Activated naive CD4-positive, alpha-beta T cell treated with Interleukin-2 at 50 U/mL for 16 hours (primary cell): ENCODE measurements at places on chromosomes 7 and 10.

GRCh38 chr7:22675917-22676343 is 51.1 kb upstream of the IL6 start:
- DNase-seq, result peak; percentile 29

DNA sequence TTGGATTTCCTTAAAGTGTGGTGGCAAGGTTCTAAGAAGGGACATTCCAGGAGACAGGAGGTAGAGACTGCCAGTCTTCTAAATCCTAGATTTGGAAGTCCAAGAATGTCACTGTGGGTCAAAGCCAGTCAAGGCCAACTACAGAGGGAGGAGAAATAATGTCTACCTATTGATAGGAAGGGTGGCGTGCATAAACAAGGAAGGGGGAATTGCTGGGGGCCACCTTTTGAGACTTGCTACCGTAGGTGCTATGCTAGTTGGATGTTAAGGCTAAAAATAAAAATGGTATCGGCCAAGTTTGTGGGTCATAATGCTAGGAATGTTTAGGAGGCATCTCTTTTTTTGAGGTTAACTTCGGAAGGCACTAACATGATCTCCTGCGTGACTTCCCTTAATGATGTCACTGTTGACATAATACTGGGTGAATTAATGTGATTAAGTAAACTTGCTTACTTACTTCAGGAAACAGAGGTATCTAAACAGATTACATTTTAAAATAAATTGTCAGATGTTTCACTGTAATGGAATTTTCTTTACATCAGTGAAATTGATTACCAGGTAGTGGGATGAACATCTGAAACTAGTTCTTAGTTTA is 4.8 kb downstream of the BTRC start:
- DNase-seq, result no peak

- DNase-seq, result peak; percentile 64
These were observed 4.1 kb downstream of the IMPDH1 start for GRCh38 chr7:128405471-128406313.

GRCh38 chr7:87575521-87575920 is 25.2 kb downstream of the ABCB1 start:
- DNase-seq, result no peak

DNA sequence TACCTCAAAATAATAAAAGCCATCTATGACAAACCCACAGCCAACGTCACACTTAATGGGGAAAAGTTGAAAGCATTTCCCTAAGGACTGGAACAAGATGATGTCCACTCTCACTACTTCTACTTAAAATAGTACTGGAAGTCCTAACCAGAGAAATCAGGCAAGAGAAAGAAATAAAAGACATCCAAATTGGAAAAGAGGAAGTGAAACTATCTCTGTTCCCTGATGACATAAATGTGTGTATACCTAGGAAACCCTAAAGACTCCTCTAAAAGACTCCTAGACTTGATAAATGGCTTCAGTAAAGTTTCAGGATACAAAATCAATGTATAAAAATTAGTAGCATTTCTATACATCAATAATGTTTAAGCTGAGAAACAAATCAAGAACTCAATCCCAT is 314.1 kb downstream of the WDR37 start:
- DNase-seq, result no peak

GRCh38 chr10:21961847-21962246 is 41.7 kb downstream of the DNAJC1 start:
- no peak for DNase-seq

DNA sequence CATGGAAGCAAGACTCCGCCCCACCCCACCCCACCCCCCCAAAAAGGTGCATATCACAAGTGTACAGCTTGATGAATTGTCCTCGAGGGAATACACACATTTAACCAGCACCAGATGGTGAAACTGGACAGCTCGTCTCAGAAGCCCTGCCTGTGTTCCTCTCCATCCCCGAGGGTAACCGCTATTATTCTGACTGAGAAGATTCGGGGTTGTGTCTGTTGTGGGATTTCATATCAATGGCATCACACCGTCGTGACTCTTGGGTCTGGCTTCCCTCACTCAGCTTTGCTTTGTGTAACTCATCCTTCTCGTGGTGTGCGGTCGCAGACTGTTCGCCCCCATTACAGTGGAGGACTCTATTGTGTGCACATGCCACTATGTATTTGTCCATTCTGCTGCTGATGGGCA is 18.9 kb downstream of the PODXL start:
- no peak for DNase-seq

DNA sequence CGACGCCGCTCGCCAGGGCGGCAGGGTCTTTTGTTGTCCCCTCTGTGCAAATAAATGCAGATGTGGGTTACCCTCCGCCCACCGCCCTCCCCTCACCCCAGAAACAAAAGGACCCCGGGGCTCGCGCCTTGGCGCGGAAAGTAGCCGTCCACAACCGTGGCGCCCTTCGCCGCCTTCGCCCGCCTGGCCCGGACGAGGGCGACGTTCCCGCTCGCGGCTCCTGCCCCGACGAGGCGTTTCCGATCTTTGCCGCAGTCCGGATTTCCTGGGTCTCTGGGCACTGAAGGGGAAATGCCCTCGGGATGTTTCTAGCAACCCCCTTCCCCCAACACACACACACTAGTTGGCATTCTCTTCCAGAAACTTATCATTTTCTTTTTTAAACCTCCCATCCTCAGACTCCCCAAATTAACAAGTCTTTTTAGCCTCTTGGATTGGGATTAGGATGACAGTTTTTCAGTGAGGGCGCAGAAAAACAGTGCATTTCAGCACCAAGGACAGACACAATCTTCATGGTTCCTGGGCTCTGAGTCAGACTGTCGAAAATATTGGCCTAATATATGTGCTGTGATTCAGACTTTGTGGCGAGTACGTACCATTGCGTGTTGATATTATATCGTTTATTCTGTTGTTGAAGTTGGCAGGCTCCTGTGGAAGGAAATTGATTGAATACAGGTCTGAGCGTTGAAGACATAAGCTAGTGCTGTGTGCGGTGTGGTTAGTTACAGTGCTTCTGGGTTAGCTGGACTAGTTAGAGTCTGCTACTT is 771 bp downstream of the PHYHIPL start:
- no peak for DNase-seq

DNA sequence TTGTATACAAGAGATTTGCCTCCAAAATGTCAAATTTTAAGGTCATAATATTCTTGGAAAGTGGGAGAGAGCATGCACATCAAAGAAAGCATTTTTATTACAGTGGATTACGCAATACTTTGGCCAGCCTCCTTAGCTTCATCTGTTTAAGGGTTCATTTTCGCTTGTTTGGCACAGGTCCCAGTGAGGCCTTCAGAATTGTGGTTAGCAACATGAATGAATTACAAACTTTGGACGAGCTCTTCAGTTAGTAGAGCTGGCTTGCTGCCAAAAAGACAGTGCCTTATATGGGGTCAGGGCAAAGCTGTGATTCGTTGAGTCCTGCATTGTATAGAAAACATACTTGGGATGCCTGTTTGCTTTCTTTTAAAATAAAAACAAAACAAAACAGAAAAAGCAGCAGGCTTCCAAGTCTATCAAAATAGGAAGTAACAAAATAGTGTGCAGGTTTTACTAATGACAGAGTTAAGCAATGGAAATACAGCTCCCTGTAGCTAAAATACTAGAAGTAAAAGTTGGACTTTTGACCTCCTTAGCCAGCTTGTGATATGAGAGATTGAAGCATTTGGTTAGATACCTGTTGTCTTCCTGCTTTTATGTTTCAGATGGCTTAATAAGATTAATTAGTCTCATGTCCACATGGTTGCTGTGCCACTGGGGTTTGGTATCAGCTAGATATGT is 190.8 kb downstream of the MLLT10 start:
- DNase-seq, result peak; percentile 23

DNA sequence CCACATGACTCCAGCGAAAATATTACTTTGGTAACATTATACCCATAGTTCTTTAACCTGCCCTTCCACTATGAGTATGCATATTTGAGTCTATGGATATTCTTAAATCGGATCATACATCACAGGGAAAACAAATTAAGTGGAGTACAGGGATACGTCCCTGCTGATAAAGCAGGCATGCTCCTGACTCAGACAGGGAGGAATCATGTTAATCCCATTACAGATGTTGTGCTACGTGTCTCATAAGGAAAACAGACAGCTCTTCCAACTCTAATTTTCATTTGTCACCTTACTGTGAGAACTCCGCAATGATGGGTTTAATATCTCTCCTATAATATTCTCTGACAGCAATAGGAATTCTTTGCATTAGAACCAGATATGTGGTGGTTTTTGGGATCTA is 469.5 kb upstream of the POM121L12 start:
- DNase-seq, result no peak

DNA sequence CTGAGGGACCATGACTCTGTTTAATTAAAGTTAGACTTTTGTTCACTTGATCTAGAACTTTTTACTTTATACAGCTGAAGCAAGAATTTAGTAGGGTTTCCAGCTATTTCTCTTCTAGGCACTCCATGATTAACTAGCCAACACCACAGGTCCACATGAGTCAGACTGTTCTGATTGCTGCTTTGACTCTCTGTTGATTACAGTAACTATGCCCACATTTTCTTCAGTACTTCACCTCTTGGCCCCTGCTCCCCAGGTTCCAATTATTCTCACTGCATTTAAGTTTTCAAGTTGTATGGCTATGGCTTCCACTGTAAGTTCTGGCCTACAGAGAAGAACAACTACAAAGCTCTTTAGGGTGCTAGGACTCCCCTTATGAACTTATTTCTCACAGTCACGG is 737.2 kb upstream of the IGFBP3 start:
- DNase-seq, result no peak

GRCh38 chr10:95640891-95641315 is 15.6 kb downstream of the ALDH18A1 start:
- DNase-seq, result no peak

- no peak for DNase-seq
These were observed 101.9 kb downstream of the RAB11FIP2 start for GRCh38 chr10:117944676-117945447.

GRCh38 chr7:101410743-101411507 is 48.2 kb downstream of the COL26A1 start:
- DNase-seq, result peak; percentile 31

DNA sequence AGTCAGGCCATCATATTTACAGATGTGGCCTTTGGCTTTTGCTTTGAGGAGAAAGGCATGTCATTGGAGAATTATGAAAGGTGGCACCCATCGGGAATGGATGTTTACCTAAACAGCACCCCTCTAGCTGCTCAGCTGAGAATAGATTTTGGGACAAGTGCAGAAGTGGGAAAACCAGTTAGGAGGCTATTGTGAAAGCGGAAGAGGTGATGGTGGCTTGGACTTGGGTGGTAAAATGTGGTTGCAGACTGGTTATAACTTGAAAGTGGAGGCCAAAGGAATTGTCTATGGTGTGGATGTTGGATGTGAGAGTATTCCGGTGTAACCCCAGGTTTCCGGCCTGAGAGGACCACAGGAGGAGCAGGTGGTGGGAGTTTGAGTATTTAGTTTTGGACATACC is 5.2 kb upstream of the SLC12A9 start:
- no peak for DNase-seq

DNA sequence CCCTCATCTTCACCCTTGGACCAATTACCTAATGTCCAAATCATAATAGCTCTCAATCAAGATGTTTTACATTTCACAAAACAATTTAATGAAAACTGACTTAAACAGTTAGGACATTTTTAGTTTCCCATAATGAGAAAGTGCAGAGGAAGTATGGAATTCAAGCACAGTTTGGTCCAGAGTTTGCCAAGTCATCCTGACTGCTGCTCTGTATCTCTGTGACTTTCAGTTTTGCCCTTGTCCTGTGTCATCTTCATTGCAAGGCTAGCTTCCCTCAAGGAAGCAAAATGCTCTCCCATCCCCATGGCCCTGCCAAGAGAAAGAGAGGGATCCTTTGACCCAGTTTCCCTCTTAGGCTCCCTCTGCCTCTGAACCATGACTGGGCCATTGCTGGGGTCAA is 7.9 kb upstream of the PLEKHS1 start:
- no peak for DNase-seq

DNA sequence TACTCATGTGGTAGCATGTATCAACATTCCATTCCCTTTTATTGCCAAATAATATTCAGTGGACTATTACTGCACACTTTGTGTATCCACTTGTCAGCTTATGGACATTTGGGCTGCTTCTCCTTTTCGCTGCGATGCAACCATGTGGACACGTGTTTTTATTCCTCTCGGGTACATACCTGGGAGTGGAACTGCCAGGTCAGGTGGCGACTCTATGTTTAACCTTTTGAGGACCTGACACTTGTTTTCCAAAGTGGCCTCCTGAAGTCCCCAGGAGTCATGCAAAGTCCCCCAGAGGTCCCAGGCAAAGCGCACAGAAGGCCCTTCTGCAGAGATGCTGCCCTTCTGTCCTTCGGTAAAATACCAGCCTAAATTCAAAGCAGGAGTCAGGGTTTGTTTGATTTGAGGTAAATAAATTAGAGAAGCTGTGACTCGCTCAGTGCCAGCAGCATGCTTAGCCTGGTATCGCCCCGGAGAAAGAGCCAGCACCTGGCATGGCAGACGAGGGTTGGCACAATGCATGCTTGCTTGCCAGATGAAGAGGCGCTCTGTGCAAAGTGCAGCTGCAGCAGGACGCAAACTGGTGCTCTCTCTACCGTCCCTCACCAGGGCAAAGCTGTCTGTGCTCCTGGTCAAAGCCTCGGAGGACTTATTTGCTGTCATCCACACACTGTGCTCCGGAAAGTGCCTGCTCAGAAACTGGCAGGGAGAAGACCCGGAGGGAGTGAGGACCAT is 37.8 kb downstream of the HIPK2 start:
- no peak for DNase-seq

DNA sequence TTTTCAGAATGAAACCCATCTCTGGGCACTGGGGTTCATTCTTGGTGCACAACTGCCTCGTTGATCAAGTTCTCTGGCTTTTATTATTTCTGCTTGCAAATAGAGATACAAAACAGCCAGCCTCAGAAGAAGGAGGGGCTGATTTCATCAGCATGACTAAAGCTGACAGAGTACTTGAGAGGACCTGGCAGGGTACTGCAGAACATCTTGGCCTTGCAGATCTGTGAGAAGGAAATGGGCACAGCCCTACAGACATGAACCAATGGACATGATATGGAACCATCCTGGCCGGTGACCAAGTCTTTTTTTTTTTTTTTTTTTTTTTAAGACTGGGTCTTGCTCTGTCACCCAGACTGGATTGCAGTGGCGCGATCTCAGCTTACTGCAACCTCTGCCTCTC is 240.6 kb downstream of the VTI1A start:
- no peak for DNase-seq

DNA sequence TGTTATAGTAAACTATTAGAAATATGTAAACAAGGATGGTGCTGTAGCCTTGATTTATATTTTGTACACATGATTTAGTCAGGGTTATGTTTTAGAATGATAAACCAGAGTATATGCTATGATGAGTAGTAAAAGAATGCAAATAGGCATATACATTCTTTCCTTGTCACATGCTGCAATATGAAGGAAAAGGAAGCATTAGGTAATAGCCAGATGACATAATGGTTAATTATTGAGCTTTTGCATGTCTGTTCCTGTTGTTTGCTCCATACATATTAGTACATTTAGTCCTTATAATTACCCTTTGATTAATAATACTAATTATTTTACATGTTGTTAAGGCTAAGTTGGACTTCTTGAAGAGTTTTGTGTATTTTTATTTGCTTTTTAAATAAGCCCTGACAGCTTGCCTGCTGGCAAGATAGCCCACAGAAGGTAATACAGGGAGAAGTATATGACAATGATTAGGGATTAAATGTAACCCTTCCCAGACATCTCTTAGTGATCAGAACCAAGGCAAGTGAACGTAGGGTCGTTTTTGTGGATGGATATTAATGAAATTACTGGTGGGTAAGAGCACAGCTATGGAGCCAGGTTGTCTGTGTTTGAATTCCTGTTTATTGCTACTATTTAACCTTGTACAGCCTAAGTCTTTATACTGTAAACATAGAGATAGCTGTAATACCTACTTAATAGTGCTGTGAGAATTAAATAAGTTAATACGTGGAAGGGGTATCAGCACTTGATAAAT is 68.4 kb downstream of the PHTF2 start:
- no peak for DNase-seq

- DNase-seq, result no peak
These were observed 192.5 kb upstream of the LYZL1 start for GRCh38 chr10:29096303-29096824.
